ENCODE measurements at places on chromosomes 1 and 21. TPM values are rescaled to one million over a fixed set of nuclear protein-coding genes. Genes with fewer than 3 reads are reported as not detected.

DNA sequence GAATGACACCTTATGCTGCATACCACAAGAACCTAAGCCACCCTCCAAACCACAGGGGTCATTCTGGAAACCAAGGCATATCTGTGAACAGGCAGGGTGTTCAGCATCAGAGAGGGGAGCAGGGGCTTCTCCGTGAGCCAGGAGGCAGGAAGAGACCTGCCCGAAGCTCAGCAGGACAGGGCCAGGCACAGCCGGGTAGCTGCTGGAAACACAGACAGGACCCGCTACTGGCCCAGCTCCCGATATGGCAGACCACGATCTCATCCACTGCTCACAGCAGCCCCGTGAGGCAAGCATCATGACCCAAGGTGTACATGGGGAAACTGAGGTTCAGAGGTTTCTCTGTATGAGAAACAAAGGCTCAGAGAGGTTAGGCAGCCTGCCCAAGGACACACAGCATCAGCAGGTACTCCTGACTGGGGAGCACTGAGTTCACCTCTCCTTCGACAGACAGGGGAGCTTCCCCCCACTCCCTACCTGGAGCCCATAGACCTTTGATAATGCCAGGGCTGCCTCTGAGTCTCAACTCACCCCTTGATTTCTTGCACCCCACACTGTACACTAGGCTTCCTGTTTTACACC lies 317.7 kb downstream of the MATN1 start:
- H3K27ac ChIP-seq: no peak overlapping the region
- H3K36me3 ChIP-seq: no peaks in the 10 kb centered on the region
- H3K4me1 ChIP-seq: no peaks in the 10 kb centered on the region
- H3K27me3 ChIP-seq: no peaks in the 10 kb centered on the region

GRCh38 chr1:164630626-164631396 lies 71.8 kb downstream of the PBX1 start:
- no peak overlapping the region for H3K4me3 ChIP-seq
- DNase-seq: no peak
- H3K27ac ChIP-seq: no peak overlapping the region
- no peaks in the 10 kb centered on the region for H3K36me3 ChIP-seq

GRCh38 chr1:154994269-154994587 lies 842 bp downstream of the LENEP start:
- DNase-seq: no peak
- H3K4me3 ChIP-seq: no peak overlapping the region
- H3K27me3 ChIP-seq: no peaks in the 10 kb centered on the region
- peaks cover 17% of the 10 kb centered on the region for H3K36me3 ChIP-seq

- H3K4me3 ChIP-seq: no peak overlapping the region
- no peak for DNase-seq
- H3K4me1 ChIP-seq: no peaks in the 10 kb centered on the region
- H3K27me3 ChIP-seq: no peaks in the 10 kb centered on the region
- H3K36me3 ChIP-seq: no peaks in the 10 kb centered on the region
Measured at GRCh38 chr21:40760821-40761220, 86.1 kb downstream of the DSCAM start.

- peak overlapping the region; percentile 97 for H3K27ac ChIP-seq
- H3K4me3 ChIP-seq: peak overlapping the region; percentile 20
- peak; percentile 95 for DNase-seq
- H3K4me1 ChIP-seq: peaks cover 58% of the 10 kb centered on the region
- peaks cover 4% of the 10 kb centered on the region for H3K36me3 ChIP-seq
Measured at GRCh38 chr1:36161641-36162531, 5.9 kb downstream of the MAP7D1 start.

DNA sequence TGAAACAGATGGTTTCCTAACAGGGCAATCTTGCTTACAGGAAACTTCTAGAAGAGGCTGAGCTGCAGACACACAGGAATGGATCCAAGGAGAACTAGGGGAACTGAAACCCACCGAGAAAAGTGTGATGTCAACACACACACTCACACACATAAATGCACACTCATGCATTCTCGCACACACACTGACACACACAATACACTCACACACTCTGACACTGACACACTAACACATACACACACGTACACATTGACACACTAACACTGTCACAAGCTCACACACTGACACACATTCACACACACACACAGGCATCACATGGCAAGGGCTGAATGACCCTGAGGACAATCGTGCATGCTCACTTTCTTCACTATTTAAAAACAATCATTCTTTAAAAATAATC lies 142.7 kb downstream of the NPHP4 start:
- no peak for DNase-seq
- no peak overlapping the region for H3K27ac ChIP-seq
- no peak overlapping the region for H3K4me3 ChIP-seq
- no peaks in the 10 kb centered on the region for H3K27me3 ChIP-seq
- no peaks in the 10 kb centered on the region for H3K36me3 ChIP-seq
- no peaks in the 10 kb centered on the region for H3K4me1 ChIP-seq

DNA sequence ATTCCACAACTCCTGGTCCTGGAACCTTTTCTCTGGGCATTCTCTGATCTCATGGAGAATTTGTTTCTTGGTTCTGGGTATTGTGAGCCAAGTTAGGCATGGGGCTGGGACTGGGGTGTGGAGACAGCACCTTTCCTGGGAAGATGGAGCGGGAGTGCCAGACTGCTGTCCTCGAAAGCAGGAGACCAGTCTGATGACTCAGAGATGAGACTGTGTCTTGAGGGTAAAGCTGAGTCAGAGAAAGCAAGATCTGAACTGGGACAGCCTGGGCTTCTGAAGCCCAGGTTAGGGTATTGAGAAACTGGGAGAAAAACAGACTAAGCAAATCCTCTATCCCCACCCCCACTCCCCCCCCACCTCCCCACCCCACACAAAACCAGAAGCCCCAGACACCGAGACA lies 2.2 kb upstream of the KANK4 start:
- H3K27ac ChIP-seq: no peak overlapping the region
- H3K4me3 ChIP-seq: no peak overlapping the region
- no peaks in the 10 kb centered on the region for H3K36me3 ChIP-seq
- no peak for DNase-seq
- peaks cover 22% of the 10 kb centered on the region for H3K27me3 ChIP-seq

DNA sequence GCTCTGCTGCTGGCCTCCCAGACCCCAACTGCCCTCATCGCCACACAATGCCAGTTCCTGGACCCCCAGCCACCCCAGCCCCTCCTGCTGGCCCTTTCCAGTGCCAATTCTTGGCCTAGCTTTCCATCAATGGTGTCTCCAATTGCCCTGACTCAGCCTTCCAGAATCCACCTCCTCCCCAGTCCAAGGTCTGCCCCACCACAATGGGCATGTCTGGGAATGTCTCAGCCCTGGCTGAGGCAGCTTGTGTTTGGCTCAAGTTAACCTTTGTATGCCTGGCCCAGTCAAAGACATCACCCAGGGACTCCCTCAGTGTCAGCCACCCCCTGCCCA lies 16.4 kb downstream of the ALDH4A1 start:
- no peak for DNase-seq
- H3K27me3 ChIP-seq: no peaks in the 10 kb centered on the region
- H3K4me1 ChIP-seq: no peaks in the 10 kb centered on the region
- no peak overlapping the region for H3K27ac ChIP-seq
- H3K4me3 ChIP-seq: no peak overlapping the region
- H3K36me3 ChIP-seq: peaks cover 60% of the 10 kb centered on the region

GRCh38 chr1:81876901-81877733 lies 76.4 kb downstream of the ADGRL2 start:
- H3K36me3 ChIP-seq: no peaks in the 10 kb centered on the region
- H3K4me1 ChIP-seq: no peaks in the 10 kb centered on the region
- no peak for DNase-seq
- no peaks in the 10 kb centered on the region for H3K27me3 ChIP-seq
- H3K4me3 ChIP-seq: no peak overlapping the region
- no peak overlapping the region for H3K27ac ChIP-seq

- no peaks in the 10 kb centered on the region for H3K27me3 ChIP-seq
- no peaks in the 10 kb centered on the region for H3K36me3 ChIP-seq
- H3K4me3 ChIP-seq: no peak overlapping the region
- no peak overlapping the region for H3K27ac ChIP-seq
- no peaks in the 10 kb centered on the region for H3K4me1 ChIP-seq
Measured at GRCh38 chr1:7390604-7391000, 380.5 kb upstream of the VAMP3 start.

GRCh38 chr1:177495878-177496277 lies 325.1 kb downstream of the BRINP2 start:
- H3K27me3 ChIP-seq: no peaks in the 10 kb centered on the region
- H3K36me3 ChIP-seq: no peaks in the 10 kb centered on the region
- no peaks in the 10 kb centered on the region for H3K4me1 ChIP-seq
- H3K27ac ChIP-seq: no peak overlapping the region

- H3K27ac ChIP-seq: peak overlapping the region; percentile 60
- H3K4me3 ChIP-seq: no peak overlapping the region
- DNase-seq: peak; percentile 80
- peaks cover 38% of the 10 kb centered on the region for H3K4me1 ChIP-seq
Measured at GRCh38 chr1:58919959-58920321, 136.1 kb upstream of the JUN start.

DNA sequence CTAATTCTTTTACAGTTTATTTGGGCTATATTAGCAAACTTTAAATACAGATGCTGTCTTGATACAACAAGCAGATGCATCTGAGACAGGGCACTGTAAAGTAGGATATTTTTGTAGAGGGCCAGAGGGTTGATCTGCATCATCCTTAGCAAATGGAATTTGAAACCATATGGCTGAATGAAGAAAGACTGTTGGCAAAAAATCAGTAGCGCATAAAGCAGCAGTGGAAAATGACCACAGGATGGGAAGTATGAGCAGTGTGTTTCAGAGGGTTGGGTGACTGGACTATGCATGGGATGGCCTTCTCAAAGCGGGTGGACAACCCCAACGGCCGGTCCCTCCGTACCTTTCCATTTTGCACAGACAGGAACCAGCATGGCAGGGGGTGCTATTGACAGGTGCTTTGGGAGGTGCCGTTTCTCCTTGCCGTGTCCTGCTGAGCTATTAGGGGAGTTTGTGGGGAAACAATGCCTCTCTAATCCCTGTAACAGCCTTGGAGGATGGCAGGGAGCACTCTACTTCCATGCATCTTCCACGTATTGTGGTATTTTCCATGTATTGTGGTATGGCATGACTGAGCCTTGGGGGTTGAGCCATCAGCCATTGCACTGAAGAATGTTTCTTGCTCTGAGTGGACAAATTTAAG lies 5.9 kb downstream of the LRRC8B start:
- no peaks in the 10 kb centered on the region for H3K27me3 ChIP-seq
- peaks cover 3% of the 10 kb centered on the region for H3K4me1 ChIP-seq
- H3K4me3 ChIP-seq: no peak overlapping the region
- H3K36me3 ChIP-seq: peaks cover 12% of the 10 kb centered on the region
- no peak overlapping the region for H3K27ac ChIP-seq
- no peak for DNase-seq

DNA sequence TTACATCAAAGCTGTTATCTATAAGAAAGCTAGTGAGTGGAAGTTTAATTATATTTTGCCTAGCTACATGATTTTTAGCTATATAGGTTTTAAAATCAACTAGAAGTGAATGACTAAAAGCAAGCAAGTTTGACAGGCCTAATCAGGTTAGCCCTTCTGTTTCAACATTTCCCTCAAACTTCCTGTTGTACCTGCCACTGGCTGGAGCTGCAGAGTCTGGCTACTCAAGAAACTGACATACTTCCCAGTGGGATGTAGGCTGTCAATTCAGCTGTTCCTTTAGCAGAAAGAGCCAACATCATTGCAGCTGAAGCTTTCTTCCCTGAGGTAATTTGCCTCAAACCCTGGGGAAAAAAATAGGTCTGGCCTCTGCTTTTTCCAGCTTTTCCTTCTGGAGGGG lies 87.1 kb upstream of the TNR start:
- no peak overlapping the region for H3K4me3 ChIP-seq
- DNase-seq: no peak
- no peak overlapping the region for H3K27ac ChIP-seq
- no peaks in the 10 kb centered on the region for H3K4me1 ChIP-seq
- H3K27me3 ChIP-seq: no peaks in the 10 kb centered on the region
- no peaks in the 10 kb centered on the region for H3K36me3 ChIP-seq

GRCh38 chr21:25790122-25790877 lies 55.5 kb downstream of the GABPA start:
- no peaks in the 10 kb centered on the region for H3K27me3 ChIP-seq
- peaks cover 8% of the 10 kb centered on the region for H3K4me1 ChIP-seq
- no peaks in the 10 kb centered on the region for H3K36me3 ChIP-seq
- peak overlapping the region; percentile 69 for H3K4me3 ChIP-seq
- no peak for DNase-seq

DNA sequence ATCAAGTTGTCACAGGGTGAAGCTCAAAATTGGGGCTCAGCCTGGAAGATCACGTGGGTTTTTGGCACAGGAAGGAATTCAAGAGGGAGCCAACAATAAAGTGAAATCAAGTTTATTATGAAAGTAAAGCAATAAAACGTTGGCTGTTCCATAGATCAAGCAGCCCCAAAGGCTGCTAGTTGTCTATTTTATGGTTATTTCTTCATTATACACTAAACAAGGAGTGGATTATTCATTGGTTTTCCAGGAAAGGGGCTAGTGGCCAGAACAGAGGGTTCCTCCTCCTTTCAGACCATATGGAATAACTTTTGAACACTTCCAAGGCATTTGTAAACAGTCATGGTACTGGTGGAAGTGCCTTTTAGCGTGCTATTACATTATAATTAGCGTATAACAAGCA lies 723.5 kb upstream of the ADAMTS5 start:
- H3K27ac ChIP-seq: no peak overlapping the region
- H3K4me3 ChIP-seq: no peak overlapping the region
- no peaks in the 10 kb centered on the region for H3K27me3 ChIP-seq
- H3K4me1 ChIP-seq: no peaks in the 10 kb centered on the region
- no peaks in the 10 kb centered on the region for H3K36me3 ChIP-seq

GRCh38 chr1:34055818-34056217 lies 109.2 kb downstream of the CSMD2 start:
- H3K27ac ChIP-seq: no peak overlapping the region
- no peaks in the 10 kb centered on the region for H3K27me3 ChIP-seq
- H3K36me3 ChIP-seq: no peaks in the 10 kb centered on the region
- no peak for DNase-seq
- H3K4me1 ChIP-seq: no peaks in the 10 kb centered on the region
- H3K4me3 ChIP-seq: no peak overlapping the region

GRCh38 chr1:93815366-93816110 lies 63.5 kb downstream of the DNTTIP2 start:
- H3K36me3 ChIP-seq: no peaks in the 10 kb centered on the region
- DNase-seq: no peak
- no peak overlapping the region for H3K4me3 ChIP-seq
- no peak overlapping the region for H3K27ac ChIP-seq
- peaks cover 37% of the 10 kb centered on the region for H3K4me1 ChIP-seq

DNA sequence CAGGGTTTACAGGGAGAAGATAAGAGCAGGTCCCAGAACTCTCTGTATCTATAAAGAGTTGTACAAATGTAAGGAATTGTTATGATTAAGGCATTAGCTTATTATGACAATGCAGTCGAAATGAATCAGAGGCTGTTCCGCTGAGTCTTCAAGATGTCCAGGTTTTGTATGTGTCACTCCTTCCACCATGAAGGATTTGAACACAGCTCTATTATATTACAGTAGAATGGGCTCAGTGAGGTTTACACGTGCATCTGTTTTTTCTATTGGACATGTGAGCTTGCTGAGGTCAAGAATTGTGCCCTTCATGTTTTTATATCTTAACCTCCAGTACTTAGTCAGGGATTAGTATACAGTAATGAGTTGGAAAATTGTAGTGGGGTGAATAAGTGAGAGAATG lies 86.3 kb downstream of the MPZL1 start:
- H3K4me3 ChIP-seq: no peak overlapping the region
- no peak for DNase-seq
- H3K27ac ChIP-seq: no peak overlapping the region
- no peaks in the 10 kb centered on the region for H3K27me3 ChIP-seq
- peaks cover 20% of the 10 kb centered on the region for H3K4me1 ChIP-seq

The TRIM45 gene
- polyA plus RNA-seq: not detected

The SPATA46 gene
- not detected for polyA plus RNA-seq

The AGT gene
- not detected for polyA plus RNA-seq

The CDCA8 gene
- 0.60 TPM for polyA plus RNA-seq

The OLFML2B gene
- 0.66 TPM for polyA plus RNA-seq

The SAMD13 gene
- polyA plus RNA-seq: 0.56 TPM

The LYPD8 gene
- 0.17 TPM for polyA plus RNA-seq

The HLX gene
- 43.0 TPM for polyA plus RNA-seq

The DHX9 gene
- 57.9 TPM for polyA plus RNA-seq

The SFN gene
- polyA plus RNA-seq: not detected

The RIPPLY3 gene
- not detected for polyA plus RNA-seq

The GJA8 gene
- not detected for polyA plus RNA-seq
